Naive B cell (primary cell): ENCODE measurements at places on chromosomes 6 and 20.

- DNase-seq: no peak
Observed at GRCh38 chr6:155461556-155461955, 5.9 kb upstream of the NOX3 start.

GRCh38 chr20:20360464-20360863 lies 7.4 kb upstream of the INSM1 start:
- DNase-seq: no peak

GRCh38 chr20:19407736-19408135 lies 195.3 kb downstream of the SLC24A3 start:
- no peak for DNase-seq

DNA sequence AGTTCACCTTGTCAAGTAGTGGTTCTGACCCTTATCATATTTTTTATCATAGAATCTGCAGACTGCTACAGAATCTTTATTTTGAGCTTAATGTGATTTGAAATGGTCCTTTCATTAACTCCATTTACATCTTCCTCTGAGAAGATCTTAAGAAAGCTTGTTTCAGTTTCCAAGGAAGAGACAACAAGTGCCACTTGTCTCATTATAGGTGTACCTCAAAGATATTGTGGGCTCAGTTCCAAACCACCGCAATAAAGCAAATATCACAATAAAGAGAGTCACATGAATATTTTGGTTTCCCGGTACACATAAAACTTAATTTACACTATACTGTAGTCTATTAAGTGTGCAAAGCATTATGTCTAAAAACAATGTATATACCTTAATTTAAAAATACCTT lies 66.4 kb upstream of the ATXN1 start:
- no peak for DNase-seq

DNA sequence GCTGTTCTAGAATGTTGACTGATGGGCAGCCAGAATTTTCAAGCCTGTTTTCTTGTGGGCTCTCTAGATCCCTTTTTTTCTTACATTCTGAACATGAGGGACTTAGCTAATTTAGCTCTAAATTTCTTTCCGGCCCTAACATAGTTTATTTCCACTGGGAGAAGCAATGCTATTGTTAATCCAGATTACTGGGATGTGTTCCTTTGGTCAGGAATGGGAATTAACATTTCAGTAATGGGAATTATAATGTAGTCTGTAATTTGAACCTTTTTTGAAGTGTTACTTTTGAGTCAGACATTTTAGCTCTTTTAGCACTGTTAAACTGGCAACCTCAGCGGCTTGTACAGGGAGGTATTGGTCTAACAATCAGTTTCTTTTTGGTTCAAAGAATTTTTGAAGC lies 7.5 kb downstream of the ZFAND3 start:
- DNase-seq: no peak

DNA sequence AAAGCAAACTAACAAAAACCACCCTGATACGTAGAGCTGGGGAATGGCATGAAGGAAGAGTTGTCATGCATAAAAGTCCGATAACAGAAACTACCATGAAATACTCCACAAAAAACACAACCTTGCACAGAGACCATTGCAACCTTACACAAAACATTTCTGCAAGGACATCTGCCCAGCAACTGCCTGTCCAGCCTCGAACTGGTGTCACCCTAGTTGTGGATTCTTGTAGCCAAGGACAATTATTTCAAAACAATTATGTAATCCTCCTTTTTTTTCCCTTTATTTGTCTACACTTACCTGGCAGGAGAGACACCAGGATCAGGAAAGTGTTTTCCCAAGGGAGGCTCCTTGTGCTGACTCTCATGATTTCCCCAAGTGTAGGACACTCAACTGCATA lies 232.5 kb upstream of the SYNDIG1 start:
- DNase-seq: no peak

GRCh38 chr6:31154436-31154835 lies 3.2 kb downstream of the CCHCR1 start:
- no peak for DNase-seq

GRCh38 chr20:43533060-43533459 lies 25.6 kb downstream of the L3MBTL1 start:
- DNase-seq: no peak

- no peak for DNase-seq
Observed at GRCh38 chr6:26211963-26212362, 124.7 kb downstream of the HFE start.

DNA sequence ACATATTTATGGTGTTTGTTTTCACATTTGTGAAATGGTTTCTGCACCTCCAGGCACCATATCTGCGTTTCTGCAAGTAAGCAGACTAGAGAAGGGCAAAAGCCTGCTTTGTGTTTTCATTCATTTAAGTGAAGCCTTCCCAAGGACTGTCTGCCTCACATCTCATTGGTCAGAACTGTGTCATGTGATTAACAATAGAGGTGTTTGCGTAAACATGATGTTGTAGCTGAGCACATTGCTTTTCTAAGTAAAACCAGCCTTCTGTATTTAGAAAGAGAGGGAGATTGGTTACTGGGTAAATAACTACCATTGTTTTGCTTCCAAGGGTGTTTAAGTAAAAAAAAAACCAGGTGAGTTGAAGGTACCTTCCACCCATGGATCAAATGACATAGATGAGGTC lies 39.7 kb downstream of the SH3BGRL2 start:
- no peak for DNase-seq

DNA sequence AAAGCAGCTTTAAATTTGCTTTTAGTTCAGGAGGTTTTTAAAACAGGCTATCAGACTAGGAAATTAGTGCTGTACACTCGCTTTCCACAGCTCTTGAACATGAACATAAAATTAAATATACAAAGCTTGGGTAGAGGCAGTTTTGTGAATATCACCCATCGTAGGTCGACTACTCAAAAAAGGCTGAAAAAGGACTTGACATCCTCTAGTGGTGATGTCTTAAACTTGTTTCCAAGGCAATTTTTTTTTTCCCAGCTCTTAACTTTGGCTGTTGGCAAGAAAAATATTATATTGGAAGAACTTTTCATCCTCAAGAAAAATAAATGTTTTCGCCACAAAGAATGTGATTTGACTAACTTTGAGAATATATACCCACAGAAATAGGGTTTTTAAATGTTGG lies 2.9 kb downstream of the MAP7 start:
- no peak for DNase-seq

- no peak for DNase-seq
Observed at GRCh38 chr6:1903780-1904465, 294.2 kb downstream of the FOXC1 start.

- DNase-seq: peak; percentile 60
Observed at GRCh38 chr6:116370760-116371119, at the start of gene DSE. Gene DSE (plus strand): TSS chr6:116370947. CDS start chr6:116399251, 28,304 bp downstream.

DNA sequence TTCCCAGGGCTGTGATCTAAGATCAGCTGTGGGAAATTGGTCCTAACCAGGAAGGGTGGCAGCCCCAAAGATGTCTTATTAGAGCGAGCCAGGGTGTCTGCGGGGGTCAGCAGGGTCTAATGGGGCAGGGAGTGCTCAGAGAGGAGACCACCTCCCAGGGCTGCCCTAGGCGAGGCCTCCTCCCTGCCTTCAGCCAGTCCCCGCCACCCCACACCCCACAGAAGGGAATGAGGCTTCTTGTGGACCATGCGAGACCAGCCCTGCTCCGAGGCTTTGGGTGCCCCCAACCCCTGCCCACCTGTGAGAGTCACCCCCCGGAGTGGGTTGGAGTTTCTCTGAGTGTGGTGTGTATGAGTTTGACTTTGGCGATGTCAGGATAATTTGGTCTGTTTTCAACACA lies 37.8 kb downstream of the SYNJ2 start:
- no peak for DNase-seq
